ENCODE measurements at places on chromosomes 4 and X.
A peak's percentile ranks its signal among the peaks of the same experiment; 100 is the strongest.

DNA sequence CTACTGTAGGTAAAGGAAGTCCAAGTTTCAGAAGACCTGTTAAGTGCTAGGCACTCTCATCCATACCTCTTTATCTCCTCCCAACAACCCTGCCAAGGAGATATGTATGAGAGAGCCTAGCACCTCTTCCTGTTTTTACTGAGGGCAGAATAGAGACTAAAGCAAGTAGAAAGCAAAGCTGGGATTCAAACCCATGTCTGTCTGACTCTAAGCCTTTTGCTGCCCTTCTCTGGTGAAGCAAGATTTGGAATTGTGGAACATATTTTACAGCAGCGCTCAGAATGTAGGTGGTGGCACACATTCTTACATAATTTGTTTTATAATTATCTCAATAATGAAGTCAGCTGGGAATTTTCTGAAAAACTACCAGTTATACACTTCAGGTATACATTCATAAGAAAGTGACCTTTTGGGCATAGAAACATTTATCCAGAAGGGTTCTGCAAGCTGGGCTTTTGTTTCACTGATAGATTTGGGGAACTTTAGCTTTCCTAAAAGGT is 41.7 kb downstream of the SEPTIN11 start:
- no peak for DNase-seq

GRCh38 chr4:20087522-20087911 is 164.2 kb upstream of the SLIT2 start:
- DNase-seq: no peak

DNA sequence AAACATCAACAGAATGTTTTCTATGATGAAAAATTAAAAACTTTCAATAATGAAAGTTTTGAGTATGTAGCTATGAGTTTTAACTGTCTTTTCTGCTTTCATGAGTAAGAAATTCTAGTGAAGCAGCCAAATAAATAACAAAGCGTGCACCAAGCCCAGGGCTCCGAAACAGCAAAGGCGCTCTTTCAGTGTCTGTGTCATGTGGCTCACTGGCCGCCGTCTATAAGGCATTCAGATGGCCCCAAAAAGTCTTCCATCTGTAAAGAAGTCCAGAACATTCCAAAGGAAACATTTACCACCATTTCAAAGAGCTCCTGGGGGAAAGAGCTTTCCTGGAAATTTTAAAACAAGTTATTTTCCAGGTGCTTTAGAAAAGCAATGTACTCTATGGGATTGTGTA is 139.9 kb downstream of the AFAP1 start:
- DNase-seq: no peak

GRCh38 chr4:96342196-96342595 is 502.3 kb downstream of the PDHA2 start:
- DNase-seq: no peak

DNA sequence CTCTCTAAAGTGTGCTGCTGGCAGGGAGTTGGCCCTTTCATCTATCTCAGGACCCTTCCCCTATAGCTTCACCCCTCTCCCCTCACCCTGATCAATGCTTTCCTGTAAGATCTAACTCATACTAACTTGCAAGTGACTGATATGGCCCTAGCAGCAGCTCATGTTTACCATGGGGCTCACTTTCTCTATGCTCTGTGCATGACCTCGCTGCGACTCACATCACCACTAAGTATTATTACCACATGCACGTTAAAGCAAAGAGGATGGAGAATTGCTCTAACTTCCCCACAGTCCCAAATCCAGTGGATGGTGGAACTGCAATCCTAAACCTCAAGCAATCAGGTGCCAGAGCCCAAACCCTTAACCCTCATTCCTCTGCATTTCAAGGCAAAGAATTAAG is 626.6 kb downstream of the MID1IP1 start:
- peak; percentile 9 for DNase-seq

GRCh38 chrX:49287665-49288064 is 15.8 kb upstream of the GAGE10 start:
- DNase-seq: no peak

- peak; percentile 27 for DNase-seq
These were observed 63.6 kb downstream of the STARD8 start for GRCh38 chrX:68710870-68711576.

DNA sequence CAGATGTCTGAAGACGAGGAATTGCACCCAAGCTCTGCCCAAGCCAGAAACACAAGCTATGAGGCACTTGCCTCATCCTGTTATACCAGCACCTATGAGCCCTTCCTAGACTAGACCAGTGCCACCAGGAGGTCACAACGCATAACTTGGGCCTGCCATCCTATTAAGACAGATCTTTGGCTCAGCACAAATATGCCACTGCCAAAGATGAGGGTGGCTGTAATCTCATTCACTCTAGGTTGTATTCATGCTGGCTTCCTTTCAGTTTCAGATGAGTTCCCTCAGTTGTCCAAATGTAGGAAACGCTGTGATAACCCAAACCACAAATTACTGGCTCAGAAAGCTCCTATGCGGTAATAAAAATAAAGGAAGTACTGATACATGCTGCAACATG is 76.5 kb upstream of the CITED1 start:
- no peak for DNase-seq

DNA sequence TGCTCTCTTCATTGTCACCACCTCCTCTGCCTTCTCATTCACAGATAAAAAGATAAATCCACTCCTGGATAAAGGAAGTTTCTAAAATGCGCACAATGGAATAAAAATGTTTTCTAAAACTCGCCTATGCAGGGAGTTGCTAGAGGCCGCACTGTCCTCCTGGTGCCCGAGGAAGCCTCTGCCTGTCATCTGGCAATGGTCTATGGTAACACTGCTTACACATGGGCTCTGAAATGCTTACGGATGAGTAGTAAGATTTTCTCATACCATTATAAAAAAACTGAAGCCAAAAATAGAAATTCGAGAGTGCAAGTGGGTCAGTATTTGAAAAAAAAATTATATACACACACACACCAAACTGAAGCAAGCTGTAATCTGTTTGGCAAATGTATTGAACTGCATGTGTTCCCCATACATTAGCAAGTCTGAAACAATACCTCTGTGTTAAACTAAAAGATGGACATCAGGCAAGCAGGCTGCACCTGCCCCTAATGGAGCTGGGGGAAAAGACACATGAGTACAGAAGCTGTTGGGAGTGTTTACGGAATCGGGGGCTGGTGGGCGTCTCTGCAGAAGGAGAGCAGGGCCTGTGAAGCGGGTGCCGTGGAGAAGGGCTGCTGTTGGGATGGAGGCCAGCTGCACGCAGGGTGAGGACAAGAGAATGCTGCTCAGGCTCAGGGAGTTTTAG is 103.3 kb upstream of the FAT1 start:
- no peak for DNase-seq

- peak; percentile 37 for DNase-seq
These were observed 12.6 kb downstream of the RUFY3 start for GRCh38 chr4:70734168-70734954.

- DNase-seq: no peak
These were observed 640.7 kb downstream of the BCOR start for GRCh38 chrX:39456894-39457604.

DNA sequence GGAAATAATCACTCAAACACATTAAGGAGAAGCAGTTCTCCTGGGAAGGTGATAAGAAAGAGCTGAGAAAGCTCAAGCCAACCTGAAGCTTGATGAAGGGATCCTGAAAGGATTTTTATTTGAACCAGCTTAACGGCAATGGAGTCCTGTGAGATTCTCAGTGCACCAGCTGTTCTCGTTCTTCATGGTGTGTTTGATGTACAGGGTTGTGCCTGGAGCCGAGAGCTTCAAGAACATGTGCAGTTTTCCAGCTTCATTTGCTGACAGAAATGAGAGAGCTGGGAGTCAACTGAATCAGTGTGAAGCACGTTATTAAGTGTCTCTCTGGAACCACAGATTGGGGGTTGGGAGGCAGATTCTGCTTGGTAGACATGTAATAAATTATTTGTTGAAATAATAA is 115.7 kb downstream of the ANKRD50 start:
- no peak for DNase-seq

GRCh38 chr4:70280567-70280966 is 38.2 kb downstream of the CSN3 start:
- DNase-seq: no peak

GRCh38 chr4:54094451-54094850 is 5.5 kb upstream of the GSX2 start:
- DNase-seq: no peak

DNA sequence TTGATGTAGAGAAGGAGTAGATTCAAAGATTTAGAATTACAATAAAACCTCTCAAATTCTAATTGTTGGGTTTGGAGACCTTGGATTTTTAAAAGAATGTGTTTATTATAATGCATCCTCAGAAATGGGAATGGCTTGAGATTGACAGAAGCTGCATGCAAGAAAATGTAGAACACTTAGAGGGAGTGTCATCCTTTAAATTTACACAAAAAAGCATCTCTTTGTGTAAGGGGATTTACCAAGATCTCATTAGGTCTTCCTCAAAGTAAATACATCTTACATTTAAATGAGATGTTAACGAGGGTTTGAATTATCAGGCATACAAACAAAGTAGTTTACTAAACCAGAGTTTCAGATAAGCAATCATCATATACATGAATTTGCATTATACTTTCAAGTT is 615.0 kb downstream of the FAM133A start:
- no peak for DNase-seq

DNA sequence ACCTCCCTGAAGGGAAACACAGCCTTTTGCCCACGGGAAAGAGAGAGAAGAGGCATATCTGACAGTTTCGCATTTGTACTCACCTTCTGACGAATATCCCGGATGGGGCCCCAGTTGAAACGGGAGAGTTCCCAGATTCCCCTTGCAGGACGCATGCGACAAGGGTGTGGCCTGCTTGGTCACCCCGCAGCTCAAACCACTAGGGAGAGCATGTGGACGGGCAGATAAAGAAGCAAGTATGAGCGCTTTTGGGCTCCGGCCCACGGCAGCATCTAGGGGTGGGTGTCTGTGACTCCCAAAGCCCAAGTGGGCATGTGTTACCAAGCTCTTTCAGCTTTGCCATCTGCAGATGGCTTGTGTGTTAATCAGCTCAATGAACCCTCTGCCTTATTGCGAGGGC is 70.1 kb upstream of the MED14 start:
- DNase-seq: no peak

DNA sequence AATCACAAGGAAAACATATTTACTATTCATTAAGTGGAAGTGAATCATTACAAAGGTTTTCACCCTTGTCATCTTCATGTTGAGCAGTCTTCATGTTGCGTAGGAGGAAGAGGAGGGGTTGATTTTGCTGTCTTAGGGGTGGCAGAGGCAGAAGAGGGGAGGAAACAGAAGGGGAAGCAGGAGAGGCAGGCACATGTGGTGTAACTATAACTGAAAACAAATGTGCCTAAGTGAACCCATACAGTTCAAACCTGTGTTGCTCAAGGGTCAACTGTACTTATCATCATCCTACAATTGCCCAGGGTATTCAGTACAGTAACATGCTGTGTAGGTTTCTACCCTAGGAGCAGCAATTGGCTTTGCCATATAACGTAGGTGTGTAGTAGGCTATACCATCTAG is 47.2 kb downstream of the SYNPO2 start:
- DNase-seq: no peak

DNA sequence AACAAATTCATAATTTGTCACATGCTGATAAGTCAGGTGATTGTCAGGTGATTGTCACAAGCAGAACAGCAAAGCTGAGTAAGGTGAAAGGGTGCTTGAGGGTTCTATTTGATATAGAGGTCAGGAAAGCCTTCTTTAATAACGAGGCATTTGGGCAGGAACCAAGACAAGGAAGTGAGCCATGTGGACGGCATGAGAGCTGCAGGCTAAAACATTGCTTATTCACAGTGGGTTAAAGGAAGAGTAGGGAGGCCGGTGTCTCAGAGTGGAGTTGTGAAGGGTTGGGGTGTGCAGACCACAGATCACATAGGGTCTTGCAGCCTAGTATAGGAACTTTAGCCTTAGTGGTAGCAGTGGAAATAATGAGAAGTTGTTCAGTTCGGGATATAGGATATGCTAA is 31.3 kb upstream of the CYP2U1 start:
- DNase-seq: no peak

All from RCC 7860 (cell line).